ENCODE measurements at places on chromosomes 2 and 18.

- DNase-seq: no peak
These were observed 207.9 kb upstream of the SALL3 start for GRCh38 chr18:78771496-78772359.

DNA sequence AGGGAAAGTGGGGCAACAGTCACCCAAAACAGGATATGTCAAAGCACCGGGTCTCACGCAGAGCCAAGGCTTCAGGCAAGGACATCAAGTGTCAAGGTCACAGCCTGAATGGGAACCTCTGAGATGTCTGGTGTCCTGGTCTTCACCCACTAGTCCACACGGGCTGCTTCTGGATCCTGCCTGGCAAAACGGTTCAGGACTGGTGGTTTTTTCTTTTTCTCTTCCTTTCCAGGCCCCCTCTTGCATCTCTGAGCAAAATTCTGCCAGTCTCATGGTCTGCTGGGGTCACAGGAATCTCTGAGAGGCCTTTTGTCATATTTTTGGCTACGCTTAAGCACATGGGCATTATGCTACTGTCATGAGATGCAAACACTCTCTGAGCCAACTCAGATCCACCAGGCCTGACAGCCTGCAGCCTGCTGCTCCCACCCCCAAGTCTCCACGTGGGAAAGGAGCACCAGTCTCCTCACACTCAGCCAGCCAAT lies 518.2 kb upstream of the ZEB2 start:
- DNase-seq: no peak

DNA sequence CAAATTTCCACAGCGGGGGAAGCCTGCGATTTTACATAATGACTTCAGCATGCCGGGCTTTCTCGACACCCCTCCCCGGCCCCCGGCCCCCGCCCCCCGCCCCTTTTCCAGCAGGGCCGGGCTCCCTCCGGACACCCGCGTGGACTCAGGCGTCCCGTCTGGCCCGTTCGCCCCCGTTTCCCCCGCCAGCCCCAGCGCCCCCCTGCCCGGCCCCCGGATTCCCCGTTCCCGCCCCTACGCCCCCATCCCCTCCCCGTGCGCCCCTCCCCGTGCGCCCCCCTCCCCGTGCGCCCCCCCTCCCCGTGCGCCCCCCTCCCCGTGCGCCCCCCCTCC lies 456 bp upstream of the NFATC1 start:
- DNase-seq: no peak

DNA sequence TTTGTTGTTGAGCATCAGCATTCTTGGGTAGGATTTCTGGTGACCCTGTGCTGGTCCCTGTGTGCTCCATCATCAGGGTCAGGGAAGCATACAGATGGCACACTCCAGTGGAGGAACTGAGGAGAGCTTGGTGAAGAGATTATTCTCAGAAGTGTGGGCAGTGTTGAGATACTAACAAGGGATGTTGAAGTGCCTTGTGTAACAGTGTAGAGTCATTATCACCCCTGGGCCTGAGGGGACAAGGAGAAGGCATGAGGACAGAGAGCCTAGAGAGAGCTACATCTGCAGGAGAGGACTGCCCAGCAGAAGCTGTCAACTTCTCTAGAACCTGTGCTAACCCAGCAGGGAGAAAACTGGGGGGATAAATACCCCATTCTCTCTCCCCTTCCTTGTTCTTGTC lies 189.0 kb downstream of the PLCL1 start:
- DNase-seq: no peak

DNA sequence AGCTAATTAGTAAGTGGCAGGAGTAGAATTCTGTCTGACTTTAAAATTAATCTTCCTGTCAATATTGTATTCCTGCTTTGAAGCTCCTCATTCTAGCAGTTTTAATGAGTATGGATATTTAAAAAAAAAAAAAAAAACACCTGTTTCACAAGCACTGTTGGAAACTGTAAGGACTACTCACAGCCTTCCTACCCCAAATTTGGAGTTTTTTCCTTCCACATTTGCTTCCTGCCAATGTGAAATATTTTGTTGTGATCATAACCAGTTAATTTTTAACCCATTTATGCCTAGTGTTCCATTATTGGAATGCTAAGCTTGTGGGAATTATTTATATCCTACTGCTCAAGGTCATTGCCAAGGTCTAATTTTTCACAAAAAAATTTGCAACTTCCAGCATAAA lies 36.1 kb upstream of the SCYGR2 start:
- no peak for DNase-seq

DNA sequence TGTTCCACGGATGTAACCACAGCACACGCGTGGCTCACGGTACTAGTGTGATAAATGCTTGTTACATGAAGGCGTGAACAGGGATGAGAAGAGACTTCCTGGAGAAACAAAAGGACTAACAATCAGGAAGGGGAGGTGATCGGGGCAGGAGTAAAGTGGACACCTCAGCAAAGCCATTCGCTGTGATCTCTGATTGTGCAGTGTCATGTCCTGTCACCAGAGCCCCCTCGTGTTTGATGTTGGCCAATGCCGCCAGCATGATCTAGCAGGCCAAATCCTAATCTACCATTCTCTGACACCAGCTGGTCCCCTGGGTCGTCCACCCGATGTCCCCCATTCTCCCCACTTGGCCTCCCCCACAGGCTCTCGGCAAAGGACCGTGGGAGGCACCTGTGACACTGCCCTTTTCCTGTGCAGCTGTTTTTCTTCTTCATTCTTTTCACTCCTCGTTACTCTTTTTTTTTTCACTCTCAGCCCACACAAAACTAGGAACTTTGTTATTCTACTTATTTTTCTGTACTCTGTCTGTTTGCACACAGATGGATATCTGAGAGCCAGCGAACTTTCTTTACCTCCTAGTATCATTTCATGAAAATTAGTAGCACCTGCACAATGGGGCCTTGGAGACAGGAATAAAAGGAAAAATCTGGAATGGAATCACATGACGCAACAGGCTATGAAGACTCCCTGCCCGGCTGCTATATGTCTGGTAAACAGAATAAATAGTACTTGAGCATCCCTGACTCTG lies 146.8 kb downstream of the TGIF1 start:
- DNase-seq: no peak

GRCh38 chr2:73063472-73063871 lies 8.0 kb downstream of the SFXN5 start:
- no peak for DNase-seq

DNA sequence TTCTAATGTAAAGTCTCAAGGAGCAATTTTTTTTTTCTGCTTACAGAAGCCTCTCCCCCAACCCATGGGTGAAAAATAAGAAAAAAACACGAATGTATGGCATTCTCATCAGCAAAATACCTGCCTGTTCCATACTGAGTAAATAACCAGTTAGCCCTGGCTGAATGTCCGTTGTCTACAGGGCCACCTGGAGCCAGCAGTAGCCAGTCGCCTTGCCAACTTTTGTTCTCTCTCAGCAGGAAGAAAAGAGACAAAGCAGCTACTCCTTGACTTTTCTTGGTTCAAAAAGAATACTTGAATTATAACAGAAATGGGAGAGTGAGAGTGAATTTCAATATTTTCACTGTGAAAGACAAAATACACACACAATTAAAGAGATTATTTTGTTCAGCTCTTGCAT lies 532.9 kb upstream of the CRIM1 start:
- no peak for DNase-seq

GRCh38 chr2:128510701-128511397 lies 192.2 kb upstream of the HS6ST1 start:
- DNase-seq: no peak

- DNase-seq: no peak
These were observed 272.5 kb upstream of the PXDN start for GRCh38 chr2:2016651-2017311.

GRCh38 chr2:55883357-55883756 lies 40.2 kb downstream of the EFEMP1 start:
- DNase-seq: no peak

- DNase-seq: no peak
These were observed 45.6 kb downstream of the LCLAT1 start for GRCh38 chr2:30492619-30493018.

- no peak for DNase-seq
These were observed 90.2 kb downstream of the EHD3 start for GRCh38 chr2:31324016-31324633.

DNA sequence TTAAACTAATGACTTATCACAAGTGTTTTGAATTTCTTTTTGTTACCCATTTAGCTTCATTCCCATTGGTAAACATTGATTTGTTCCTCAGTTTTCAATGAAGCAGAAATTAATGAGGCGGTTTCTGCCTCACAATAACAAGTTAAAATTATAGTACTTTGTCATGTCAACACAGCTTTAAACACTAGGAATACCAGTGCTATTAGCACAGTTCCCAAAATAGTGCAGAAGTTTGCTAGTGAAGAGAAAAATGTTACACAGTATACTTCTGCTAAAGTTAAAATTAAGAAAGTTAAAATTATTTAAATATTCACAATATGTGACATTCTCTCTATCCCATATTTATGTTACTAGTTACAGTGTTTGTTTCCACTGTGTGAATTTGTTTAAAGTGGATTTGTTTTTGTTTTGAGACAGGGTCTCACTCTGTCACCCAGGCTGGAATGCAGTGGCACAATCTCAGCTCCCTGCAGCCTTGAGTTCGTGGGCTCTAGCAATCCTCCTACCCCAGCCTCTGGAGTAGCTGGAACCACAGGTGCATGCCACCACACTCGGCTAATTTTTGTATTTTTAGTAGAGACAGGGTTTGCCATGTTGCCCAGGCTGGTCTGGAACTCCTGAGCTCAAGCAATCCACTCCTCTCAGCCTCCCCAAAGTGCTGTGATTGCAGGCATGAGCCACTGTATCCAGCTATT lies 3.8 kb upstream of the CHN1 start:
- DNase-seq: no peak

DNA sequence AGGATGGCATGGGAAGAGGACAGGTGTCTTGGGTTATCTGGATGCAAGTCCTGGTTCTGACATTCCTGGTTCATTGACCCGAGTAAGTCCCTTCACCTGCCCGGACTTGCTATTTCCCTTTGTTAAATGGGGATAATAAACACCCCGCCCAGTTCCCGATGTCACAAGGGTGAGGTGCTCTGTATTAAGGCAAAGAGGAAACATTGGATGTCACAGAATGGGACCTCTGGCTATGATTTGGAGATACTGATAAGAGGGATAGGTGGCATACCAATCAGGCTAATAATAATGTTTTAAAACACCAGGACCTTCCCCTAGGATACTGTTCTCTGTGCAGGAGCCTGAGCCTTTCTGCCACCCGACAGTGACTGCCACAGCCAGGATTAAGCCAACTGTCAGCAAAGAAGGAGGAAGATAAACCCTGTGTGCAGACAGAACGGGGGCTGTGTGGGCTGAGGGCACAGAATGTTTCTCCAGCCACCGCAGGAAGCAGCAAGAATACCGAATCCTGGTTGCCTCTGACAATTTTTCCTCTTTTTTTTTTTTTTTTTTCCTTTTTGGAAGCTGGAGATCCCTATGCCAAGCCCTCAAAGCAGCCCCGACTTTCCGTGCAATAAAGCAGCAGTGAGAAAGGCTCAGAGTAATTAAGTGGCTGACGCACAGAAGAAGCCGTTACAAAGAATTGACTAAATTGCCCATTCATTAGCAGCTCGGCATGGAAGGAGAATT lies 336.6 kb downstream of the SMAD2 start:
- no peak for DNase-seq

DNA sequence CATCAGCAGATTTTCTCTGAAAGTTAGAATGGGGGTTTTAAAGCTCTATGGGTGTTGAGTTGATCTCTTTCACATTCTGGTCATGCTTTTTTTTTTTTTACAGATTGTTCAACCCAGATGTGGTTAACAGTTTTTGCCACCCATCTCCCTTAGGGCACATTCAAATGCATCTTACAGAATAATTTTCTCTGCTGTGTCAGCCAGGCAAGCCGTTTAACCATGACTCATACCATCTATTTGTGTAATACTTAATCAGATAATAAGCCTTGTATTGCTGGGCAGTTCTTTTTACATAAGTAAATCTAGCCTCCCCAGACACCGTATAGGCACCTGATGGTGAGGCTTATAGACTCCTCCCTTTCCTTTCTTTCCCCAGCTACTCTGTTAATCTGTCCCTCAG lies 62.0 kb downstream of the TGIF1 start:
- DNase-seq: no peak

GRCh38 chr18:48218285-48219022 lies 190.7 kb downstream of the ZBTB7C start:
- DNase-seq: no peak

DNA sequence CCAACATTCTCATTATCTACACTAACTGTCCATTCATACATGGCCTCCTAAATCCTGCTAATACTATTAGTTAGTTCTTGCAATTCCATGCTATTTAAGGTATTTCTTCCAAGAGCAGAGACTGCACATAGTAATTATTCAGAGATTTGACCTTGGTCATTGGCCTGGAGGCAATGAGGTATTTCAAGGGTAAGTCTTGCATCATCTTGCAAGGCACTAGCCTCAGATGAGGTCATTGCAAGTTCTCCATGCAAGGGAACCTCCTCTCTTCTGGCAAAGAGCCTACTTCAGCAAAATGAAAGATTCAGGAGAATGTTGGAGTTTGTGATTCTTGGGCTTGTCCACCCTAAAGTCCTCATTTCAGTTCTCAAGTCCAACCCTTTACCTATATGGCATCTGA lies 48.5 kb upstream of the IKZF2 start:
- DNase-seq: no peak

DNA sequence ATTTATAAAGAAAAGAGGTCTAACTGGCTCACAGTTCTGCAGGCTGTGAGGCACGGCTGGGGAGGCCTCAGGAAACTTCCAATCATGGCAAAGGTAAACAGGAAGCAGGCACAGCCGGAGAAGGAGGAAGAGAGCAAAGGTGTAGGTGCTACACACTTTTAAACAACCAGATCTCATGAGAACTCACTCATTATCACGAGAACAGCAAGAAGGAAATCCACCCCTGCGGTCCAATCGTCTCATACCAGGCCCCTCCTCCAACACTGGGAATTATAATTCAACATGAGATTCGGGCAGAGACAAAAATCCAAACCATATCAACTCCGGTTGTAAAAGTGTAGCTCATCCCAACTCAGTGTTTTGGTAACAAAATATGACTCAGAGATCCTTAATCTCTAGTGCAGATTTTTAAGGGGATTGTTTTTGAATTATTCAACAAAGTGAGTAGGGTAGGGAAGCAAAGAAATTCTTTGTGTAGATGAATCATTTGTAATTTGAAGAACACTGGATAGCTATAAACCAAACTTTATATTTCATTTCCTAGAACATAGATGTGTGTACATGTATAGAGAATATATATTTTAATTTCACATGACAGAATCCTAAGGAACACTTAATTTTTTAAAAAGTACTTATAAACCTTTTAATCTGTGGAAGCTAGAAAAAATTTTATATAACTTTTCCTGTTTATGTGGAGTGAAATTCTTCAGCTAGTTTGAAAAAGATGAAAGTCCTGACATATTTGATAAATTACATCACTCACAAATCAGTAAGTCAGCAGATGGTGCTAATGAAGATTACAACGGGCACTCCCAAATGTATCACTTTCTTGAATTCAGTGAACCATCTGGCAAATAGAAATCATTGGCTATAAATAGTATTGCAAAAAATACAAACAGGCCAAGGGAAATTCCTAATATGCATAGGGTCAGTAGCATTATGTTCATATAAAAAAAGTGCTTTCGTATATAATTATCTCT lies 130.1 kb downstream of the OLA1 start:
- DNase-seq: no peak

GRCh38 chr18:54086863-54087262 lies 137.6 kb downstream of the MBD2 start:
- no peak for DNase-seq

Data from activated CD4-positive, alpha-beta T cell treated with anti-CD3 and anti-CD28 coated beads for 1 hour (primary cell).